Posterior cingulate gyrus (tissue), 11 donors: ENCODE measurements at places on chromosomes 4 and X.
A peak's percentile ranks its signal among the peaks of the same experiment; 100 is the strongest.

GRCh38 chrX:10325611-10326010 lies 168.8 kb downstream of the CLCN4 start:
- DNase-seq: no peak

- DNase-seq: no peak
These were observed 25.1 kb upstream of the SETD7 start for GRCh38 chr4:139581096-139581495.

GRCh38 chrX:9873952-9874351 lies 87.7 kb downstream of the SHROOM2 start:
- peak; percentile 57 for DNase-seq

GRCh38 chr4:97770222-97770621 lies 373.1 kb downstream of the STPG2 start:
- DNase-seq: no peak

DNA sequence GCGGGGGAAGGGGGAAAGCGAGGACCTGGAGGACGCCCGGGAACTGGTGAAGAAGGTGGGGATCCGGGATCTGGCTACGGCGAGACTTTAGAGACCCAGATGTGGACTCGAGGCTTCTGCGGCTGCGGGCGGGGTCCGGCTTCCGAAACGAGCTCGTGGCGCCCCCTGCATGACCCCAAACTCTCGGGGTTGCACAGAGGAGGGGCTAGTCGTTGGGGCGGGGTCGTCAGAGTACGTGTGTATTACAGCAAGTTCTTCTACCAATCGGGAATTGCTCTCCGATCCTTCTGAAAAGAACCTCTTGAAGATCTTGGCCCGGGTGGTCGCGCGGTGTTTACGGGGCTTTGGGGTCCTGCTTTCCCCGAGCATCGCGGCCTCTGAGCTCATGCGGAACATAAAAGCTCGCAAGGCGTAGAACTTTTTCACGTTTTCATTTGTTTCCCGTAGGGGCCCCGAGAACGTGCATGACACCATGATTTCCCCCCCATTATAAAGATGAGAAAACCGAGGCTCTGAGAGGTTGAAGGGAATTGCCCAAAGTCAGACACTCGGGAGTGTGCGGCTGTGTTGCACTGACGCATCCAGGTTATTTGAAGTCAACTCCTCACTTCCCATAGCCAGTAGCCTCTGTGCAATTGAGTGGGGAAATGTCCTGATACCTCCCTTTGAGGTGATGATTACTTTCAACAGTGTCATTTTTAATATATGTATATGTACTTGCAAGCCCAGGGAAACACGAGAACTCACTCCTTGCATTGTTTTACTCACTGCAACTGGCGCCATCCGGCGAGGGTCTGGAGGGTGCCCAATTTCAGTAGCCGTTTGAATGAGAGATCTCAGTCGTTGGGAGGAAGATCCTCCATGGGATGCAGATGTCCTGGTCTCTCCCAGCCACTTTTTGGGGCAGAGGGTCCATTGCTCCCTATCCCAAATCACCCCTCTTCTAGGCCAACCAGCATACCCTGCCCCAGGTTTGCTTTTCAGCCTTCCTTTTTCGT lies at the start of gene BEND4:
Gene BEND4 (minus strand): TSS at position 149 of the 998 bp plus-strand sequence. CDS start 512 bp downstream, outside the sequence.
- DNase-seq: no peak

DNA sequence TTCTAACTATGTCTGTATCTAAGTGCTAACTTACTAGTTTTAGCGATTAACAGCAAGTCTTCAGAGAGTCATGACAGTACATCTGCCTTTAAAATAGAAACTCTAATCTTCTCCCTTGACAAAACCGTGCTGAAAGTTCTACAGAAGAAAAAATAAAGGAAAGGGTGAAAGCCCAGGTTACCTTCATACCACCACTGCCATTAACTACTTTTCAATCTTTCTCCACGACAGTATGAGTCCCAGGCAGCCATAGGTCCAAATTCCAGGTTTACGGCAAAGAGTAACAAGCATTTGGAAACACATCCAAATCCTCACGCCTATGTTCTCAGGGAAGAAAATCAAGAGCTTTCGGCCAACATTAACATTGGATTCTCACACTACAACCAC lies 12.4 kb upstream of the ZCCHC13 start:
- DNase-seq: no peak

GRCh38 chr4:12319765-12320164 lies 891.1 kb upstream of the HS3ST1 start:
- no peak for DNase-seq

- DNase-seq: no peak
These were observed 15.2 kb downstream of the ADGRG2 start for GRCh38 chrX:19107035-19107434.

DNA sequence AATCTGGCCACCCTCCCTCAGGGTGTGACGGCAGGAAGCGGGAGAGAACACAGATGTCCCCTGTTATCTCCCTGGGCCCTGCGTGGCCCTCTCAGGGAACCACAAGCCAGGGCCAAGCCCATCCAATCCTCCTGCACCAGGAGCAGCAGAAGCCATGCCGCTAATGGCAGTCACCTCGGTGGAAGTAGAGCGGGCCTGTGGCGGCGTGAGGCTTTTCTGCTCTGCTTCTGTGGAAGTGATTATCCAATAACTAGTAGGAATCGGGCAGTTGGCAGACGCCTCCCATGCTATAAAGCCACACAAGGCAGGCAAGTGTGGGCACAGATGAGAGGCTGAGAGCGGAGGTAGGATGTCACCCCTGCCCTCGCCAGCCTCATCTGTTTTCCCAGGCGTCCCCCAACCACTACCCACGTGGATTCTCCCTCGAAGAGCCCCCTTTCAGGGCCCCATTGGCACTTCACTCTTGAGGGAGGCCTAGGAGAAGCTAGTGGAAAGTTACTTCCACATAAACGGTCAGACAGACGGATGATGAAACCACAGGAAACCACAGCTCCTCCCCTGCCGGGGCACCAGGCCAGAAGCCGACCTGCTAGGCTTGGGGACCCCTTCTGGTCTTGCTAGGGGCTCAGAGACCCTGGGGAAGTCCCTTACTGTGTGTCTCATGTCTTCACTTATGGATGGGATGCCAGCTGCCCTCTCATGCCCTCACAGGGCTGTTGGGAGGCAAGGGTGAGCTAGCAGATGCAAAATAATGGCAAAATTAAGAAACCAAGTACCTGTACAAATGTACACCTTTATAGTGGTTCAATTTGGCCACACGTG lies 18.8 kb upstream of the TMSB4X start:
- DNase-seq: peak; percentile 84

DNA sequence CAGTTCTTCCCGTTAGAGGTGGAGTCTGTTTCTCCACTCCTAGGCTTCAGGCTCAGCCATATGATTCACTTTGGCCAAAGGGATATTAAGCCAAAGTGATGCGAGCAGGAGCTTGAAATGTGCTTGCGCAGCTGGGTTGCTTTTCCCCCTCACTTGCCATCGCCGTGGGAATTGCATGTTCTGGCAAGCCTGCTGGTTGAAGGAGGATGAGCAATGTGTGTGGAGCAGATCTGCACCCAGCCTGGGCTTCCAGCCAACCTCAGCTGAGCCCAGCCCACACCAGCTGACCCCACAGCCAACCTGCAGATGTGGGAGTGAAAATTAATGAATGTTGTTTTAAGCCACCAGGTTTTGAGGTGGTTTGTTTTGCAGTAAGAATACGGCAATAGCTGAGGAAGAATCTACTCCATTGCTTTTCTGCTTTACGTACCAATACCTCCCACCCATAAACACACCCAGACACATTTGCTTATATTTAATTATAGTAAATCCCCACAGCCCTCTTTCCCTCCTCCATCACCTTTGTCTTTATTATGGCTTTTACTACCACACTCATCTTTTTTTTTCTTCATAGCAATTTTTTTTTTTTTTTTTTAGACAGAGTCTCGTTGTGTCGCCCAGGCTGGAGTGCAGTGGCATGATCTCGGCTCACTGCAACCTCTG lies 132.8 kb upstream of the FUNDC1 start:
- peak; percentile 33 for DNase-seq

- DNase-seq: no peak
These were observed 52.1 kb upstream of the CDKN2AIP start for GRCh38 chr4:183392377-183392776.

DNA sequence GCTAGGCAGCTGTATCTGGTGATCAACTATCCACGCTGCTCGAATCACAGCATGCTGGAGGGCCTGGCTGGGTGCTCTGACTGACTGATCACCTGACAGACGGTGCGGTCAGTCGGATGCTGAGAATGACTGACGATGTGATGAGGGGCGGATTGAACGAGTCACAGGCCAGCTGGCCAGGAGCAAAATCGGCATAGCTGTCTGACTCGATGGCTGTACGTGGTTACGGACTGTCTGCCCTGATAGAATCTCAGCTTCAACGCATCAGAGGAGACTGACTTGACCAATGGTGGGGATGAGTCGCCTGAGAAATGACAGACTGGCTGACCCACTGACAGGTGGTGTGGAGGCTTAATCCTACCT lies 1.0 kb upstream of the SUV39H1 start:
- DNase-seq: no peak

DNA sequence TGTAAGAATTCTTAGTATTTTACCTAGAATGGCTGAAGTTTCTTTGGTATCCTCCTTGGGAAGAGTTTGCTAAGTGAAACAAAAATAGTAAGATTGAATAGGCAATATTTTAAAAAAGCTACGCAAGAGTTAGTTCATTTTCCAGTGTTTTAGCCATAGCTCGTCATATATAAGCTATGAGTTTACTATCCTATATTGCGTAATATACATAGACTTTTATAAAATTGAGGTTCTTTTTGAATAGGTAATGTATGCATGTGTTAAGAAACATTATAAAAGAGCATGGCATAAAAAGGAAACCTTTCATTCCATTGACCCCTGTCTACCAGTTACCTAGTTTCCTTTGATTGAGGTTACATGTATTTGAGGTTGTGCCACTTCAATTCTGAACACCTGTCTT lies 67.0 kb downstream of the DACH2 start:
- no peak for DNase-seq

DNA sequence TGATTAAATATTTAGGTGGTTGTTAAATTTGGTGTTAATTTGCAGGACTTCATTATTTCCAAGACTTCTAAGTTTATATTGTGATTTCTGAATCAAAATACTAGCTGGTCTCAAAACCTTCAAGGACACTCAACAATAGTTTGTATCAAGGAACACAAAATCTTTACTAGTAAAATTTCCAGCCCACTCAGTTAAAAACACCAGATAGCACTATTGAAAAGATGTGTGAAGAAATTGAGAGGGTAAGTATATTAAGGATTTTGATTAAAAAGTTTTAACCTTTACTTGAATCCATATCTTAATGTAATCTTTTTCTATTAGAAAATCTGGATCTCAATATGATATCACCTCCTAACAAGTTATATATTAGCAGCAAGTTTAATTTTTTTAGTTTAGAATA lies 89.3 kb upstream of the UGT8 start:
- no peak for DNase-seq

DNA sequence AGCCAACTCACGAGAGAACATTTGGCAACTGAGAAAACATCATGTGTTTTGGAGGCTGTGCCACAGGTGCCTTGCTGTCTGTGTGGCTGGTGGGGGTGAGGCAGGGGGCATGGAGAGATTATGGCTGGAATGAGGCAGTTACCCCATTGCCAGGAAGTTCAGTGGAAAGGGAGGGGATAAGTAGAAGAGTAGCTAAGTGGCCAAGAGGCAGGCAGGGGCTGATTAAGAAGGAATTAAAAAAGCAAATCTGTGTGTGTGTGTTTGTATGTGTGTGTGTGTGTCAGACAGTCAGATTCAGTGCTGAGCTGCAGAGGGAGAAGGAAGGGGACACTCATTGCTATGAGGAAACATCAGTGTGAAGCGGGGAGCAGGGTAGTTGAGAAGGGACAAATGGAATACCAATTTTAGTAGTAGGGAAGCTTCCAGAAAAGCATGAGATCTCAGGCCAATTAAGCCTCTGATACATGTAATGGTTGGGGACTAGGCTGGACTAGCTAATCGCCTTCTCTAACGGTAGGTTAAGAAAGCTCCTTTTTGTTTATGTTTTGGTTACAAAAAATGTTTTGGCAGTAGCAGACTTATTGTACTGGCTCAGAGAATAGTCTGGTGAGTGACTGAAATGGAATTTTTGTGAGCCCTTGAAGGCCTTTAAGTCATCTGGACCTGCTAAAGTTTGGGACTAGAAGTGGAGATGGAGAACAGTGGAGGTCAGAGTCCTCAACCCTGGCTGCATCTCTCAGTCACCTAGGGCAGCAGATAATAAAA lies 18.5 kb downstream of the TMEM164 start:
- no peak for DNase-seq

GRCh38 chr4:40180356-40180755 lies 16.5 kb upstream of the RHOH start:
- DNase-seq: no peak

GRCh38 chr4:25098964-25099891 lies 61.0 kb downstream of the SEPSECS start:
- no peak for DNase-seq

GRCh38 chr4:99860521-99860920 lies 33.7 kb downstream of the LAMTOR3 start:
- DNase-seq: no peak

DNA sequence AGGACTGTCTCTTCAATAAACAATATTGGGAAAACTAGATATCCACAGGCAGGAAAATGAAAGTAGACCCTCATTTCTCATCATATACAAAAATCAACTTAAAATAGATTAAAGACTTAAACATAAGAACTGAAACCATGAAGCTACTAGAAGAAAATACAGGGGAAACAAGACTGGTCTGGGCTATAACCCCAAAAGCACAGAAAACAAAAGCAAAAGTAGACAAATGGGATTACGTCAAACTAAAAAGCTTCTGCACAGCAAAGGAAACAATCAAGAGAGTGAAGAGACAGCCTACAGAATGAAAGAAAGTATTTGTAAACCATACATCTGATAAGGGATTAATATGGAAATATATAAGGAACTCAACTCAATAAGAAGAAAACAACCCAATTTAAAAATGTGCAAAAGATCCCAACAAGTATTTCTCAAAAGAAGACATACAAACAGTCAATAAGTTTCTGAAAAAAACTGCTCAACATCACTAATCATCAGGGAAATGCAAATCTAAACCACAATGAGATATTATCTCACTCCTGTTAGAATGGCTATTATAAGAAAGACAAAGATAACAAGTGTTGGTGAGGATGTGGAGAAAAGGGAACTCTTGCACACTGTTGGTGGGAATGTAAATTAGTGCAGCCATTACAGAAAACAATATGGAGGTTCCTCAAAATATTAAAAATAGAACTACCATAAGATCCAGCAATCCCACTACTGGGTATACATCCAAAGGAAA lies 325.3 kb upstream of the RASGEF1B start:
- no peak for DNase-seq

DNA sequence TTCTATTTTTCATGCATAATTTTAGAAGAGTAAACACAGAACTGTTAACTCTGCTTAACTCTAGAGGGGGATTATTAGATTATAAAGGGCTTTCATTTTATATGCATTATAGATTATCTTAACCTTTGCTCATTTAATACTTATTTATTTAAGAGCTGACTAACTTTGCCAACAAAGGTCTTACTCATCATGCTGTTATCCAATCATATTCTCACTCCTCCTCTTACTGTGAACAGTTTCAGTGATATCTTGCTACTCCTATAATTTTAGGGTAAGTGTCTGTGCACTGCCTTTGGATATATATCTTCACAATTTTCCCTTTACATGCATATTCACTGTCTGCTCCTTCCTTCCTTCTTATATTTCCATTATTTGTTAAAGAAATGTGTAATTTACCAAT lies 1814.9 kb downstream of the STIM2 start:
- DNase-seq: no peak

GRCh38 chr4:89298155-89298554 lies 9.4 kb downstream of the GPRIN3 start:
- DNase-seq: no peak

- no peak for DNase-seq
These were observed 114.2 kb downstream of the PALLD start for GRCh38 chr4:168610911-168611530.

- DNase-seq: no peak
These were observed at the start of gene TLR6 for GRCh38 chr4:38856524-38857337. Gene TLR6, minus strand, starts transcription at chr4:38856817. Its CDS starts 27,344 bp downstream, at chr4:38829473.
